ENCODE measurements at places on chromosomes 2 and 18. TPM values are rescaled to one million over a fixed set of nuclear protein-coding genes. Genes with fewer than 3 reads are reported as not detected.
A peak's percentile ranks its signal among the peaks of the same experiment; 100 is the strongest.

The AKAIN1 gene
- not detected for total RNA-seq

The PJVK gene
- 3.7 TPM for total RNA-seq

The NEURL3 gene
- total RNA-seq = not detected

The SERPINB13 gene
- not detected for total RNA-seq

The GLI2 gene
- 37.0 TPM for total RNA-seq

The C2orf15 gene
- not detected for total RNA-seq

The DSC1 gene
- total RNA-seq = not detected

- no peak for DNase-seq
These were observed 132.1 kb upstream of the MAP3K20 start for GRCh38 chr2:172943539-172943938.

- no peak for DNase-seq
These were observed 529.1 kb downstream of the ZNF804A start for GRCh38 chr2:185127412-185127811.

DNA sequence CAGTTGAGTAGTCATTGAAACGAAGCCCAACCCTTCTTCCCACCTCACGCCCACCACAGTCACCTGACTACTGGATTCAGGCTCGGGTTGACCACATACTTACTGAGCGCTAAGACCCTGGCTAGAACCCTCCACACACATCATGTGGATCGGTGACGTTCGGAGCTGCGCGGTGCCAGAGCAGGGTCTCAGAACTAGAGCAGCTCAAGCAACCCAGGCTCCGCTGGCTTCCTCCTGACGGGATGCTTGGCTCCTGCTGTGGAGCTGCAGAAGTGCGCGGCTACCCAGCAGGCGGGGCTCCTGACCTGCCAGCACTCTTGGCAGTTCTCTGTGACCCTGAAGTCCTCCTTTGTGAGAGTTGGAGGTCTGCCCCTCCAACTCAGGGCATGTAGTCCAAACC, 90.6 kb upstream of the MBOAT2 start:
- DNase-seq = no peak

- DNase-seq = no peak
These were observed 209.5 kb downstream of the UBE2E3 start for GRCh38 chr2:181189951-181190350.

- DNase-seq = no peak
These were observed 53.5 kb upstream of the TCF4 start for GRCh38 chr18:55641486-55641885.

DNA sequence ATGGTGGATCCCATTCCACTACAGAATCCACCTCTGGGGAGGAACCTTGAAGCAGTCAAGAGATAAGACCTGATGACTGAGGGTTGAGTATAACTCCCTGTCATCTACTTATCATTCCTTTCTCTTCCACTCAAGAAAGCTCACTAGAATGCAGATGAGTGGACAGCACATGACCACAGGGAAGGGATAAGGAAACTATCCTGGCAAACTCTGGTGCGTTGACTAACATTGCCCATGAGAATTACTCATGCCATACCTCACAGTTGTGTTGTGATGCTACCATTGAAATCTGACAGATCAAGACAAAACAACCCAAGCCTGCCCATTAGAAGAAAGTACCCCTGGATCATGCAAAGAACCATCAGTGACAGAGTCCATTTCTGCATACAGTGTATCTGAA, 26.5 kb downstream of the SLC16A14 start:
- DNase-seq = no peak

GRCh38 chr2:145302886-145303285, 783.0 kb upstream of the ZEB2 start:
- no peak for DNase-seq

DNA sequence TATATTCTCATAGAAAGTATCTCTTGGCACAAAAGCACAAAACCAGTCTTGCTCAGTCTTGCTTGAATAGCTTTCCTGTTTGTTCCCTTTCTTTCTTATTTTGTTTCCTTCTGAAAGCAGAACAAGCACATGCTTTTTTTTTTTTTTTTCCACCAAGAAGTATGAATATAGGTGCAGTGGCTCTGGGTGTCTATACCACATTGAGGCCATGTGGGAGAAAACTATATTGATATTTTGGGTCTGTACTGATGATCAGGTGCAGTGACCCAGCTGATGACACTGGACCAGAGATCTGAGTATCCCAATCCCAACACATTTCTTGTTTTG, 28.7 kb downstream of the GEMIN6 start:
- DNase-seq = no peak

DNA sequence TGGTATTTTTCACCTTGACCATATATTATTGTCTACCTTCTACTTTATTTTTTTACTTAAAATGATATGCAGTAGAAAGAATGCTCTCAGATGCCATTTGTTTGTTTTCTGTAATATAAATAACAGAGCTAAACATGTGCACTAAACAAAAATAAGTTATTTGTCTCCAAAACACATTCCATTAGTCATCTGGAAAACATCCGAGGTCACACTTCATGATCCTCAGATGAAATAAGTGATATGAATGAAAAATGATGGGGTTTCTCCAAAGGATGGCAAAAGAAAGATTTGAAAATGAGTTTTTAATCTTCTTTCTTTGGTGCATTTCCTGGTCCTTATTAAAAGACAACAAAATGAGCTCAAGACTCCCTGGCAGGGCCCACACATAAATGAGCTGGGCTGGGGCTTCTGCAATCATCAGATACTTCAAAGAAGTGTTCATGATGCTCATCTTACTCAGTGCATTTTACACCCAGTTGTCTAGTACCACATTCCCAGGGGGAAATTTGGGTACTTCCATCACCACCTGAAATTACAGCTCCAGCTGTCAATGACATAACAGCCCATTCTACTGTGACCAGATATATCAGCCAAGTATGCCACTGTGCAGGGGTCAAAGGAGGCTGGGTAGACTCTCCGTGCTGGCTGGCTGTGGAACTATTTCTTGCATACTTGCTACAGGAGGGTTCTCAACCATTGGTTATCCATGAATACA, 283.5 kb downstream of the PID1 start:
- DNase-seq = no peak

GRCh38 chr18:75678627-75679026, 251.1 kb upstream of the SMIM21 start:
- no peak for DNase-seq

DNA sequence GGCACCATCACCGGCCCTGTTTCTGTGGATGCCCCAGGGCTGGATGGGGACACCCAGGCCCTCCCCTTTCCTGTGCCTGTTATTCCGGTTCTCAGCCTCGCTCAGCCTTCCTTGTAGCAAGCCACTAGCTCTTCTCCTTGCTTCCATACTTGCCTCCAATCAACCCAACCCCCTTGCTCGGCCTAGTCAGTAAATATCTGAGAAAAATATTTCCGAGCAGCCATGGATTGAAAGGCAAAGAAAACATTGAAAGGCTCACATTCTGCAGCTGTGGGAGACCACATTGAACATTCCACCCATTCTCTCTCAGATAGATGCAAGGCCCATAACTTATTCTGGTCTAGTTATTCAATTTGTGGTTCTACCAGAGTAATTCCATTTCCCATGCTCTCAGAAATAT, 114.9 kb downstream of the SPP2 start:
- DNase-seq = no peak

- DNase-seq = peak; percentile 78
These were observed 36.6 kb downstream of the TMEM177 start for GRCh38 chr2:119715409-119716283.

- no peak for DNase-seq
These were observed 110.3 kb upstream of the RBMS1 start for GRCh38 chr2:160603771-160604510.

DNA sequence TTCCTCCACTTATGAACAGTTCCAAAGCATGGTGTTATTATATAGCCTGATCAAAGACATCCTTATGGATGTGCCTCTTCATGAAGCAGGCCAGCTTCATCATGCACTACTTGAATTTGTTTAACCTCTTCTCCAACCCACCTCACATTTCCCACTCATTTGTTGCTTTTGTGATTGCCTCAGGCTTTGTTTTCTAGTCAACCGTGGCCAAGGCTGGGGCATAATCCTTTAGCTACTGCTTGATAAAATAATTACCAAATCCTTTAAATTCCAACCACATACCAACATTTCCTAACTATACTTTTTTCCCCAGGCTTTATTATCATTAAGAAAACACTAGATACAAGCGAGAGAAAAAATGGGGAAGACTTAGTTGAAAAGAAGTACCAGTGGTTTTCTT, 39.6 kb upstream of the SCN1A start:
- no peak for DNase-seq

GRCh38 chr2:118689456-118689855, 158.0 kb downstream of the EN1 start:
- no peak for DNase-seq

DNA sequence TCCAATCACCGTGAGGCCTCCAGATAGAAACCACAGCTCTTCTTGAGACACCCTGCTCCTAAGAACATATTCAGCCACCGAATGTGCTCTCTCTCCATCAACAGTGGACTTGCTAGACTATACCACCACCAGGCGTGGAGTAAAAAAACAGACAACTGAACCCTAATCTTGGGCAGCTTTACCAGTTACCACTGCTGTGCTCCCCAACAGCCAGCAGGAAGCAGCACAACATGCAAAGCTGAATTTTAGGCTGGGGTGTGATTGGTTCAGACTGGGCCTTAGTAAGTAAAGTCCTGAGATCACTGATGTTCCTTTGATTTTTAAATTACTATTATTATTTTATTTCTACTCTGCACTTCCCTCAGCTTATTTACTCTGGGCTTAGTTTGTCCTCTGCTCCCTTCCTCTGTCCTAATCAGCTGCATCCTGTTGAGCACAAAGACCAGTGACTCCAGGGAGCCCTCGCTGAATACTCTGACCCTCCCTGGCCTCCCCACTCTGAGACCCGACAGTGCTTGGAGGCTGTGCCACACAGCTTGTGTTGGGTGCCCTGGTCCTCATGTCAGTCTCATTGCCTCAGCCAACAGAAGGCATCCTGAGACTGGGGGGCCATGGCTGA, 21.9 kb downstream of the MRPL35 start:
- no peak for DNase-seq

DNA sequence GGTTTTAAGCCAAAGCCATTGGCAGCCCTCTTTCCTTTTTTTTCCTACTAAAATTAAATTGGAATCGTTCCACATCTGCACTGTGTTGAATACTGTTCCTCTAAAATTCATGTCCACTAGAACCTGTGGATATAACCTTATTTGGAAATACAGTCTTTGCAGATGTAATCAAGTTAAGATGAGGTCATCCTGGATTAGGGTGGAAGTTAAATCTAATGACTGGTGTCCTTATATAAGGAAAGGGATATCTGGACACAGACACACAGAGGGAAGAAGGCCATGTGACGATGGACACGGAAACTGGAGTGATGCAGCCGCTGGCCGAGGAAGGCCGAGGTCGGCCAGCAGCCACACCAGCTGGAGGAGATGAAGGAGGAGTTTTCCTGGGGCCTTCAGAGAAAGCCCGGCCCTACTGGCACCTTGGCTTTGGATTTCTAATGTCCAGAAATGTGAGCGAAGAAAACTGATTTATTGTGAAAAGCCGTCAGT, 49.4 kb downstream of the LONRF2 start:
- DNase-seq = no peak

DNA sequence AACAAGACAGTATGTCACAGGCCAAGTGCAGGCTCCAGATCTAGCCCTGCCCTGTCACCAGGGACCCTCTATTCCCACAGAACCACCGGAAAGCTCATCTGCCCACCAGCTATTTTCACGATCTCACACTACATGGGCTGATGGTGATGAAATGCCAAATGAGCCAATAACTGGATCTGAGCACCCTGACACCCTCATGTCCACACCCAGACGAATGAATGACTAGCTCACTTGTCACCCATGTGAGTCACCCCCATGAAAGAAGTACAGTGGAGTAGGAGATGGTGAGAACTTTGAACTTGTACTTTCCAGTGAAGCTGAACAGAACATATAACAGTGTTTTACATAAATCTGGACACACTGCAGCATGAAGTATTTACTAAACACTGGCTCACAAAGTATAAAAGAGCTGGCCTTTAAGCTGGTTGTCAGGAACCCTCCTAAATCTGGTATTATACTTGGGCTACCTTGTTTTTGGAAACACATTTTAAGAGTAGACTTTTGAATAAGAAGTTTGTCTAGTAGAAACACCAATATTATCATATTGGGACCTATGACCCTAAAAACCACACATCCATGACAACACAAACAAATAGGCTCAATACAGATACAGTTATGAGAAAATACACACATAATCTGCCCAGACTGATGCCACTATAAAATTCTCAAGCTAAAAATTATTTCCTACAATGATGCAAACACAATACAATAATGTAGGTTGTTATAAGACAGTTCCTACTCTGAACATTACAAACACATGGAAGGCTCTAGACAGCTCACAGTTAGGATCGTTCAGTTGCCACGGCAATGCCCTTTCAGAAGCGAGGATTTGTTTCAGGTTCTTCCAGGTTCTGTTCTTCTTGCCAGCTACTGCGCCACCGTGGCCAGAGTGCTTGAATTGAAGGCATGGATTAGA, 19.0 kb downstream of the INO80C start:
- DNase-seq = no peak

DNA sequence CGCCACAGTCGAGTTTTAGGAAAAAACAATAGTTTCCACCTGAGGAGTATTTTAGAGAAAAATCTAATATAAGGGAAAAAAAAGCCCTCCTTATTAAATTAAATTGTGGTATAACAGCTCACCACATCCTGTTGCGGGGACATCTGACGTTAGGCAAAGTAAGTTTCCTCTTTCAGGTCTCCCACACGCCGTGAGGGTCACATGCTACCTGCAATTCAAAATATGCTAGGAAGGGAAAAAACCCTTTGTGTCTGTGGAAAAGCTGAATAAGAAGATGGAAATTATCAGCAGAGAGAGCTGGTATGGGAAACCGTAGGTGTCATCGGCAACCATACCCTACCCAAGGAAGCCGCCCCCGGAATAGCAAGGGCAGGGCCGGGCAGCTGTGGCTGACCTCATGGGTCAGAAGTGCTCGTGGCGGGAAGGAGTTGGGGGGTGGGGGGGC, 128.0 kb downstream of the NFATC1 start:
- no peak for DNase-seq

- no peak for DNase-seq
These were observed 36.0 kb upstream of the VRK2 start for GRCh38 chr2:58010599-58010998.

- DNase-seq = no peak
These were observed 49.9 kb upstream of the RNU4ATAC start for GRCh38 chr2:121480826-121481225.

Data from chondrocyte (in vitro differentiated cells).